ENCODE measurements at places on chromosomes 2 and 18.

GRCh38 chr2:16813593-16813992, 148.0 kb upstream of the CYRIA start:
- DNase-seq: no peak

DNA sequence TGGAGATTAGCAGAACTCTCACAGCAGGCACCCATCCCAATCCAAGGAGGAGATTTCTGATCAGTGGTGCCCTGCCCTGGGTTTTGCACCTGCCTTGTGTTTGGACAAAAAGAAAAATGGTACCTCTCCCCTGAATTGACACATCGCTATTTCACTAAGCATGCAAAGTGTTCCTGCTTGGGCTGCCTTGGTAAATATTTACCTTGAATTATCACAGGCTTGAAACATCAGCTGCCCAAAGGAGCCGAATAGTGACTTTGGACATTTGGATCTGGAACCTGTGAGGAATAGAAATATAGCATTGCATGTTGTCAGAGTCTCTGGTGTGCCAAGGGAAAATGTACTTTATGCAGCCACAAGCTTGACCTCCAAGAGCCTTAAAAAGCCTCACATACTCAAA, 926.4 kb upstream of the FANCL start:
- DNase-seq: no peak

GRCh38 chr2:181396256-181397123, 60.7 kb upstream of the ITGA4 start:
- DNase-seq: no peak

DNA sequence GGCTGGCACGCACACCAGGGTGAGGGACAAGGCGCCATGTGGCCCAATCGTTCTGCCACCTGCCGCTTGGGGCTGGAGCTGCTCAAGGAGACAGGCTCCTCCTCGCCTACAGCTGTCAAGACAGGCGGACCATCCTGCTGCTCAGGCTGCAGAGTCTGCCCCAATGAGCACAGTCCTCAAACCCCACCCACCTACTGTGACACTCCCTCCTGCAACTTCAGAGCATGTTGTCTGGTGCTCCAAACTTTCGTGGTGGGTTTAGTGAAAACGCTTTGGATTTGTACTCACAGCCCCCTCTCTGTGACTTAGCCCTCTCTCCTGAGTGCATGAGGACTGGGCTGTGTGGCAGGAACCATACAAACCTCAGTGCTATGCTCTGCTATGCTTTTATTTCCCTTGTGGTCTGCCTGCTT, 23.2 kb upstream of the SLC35F6 start:
- peak; percentile 4 for DNase-seq

DNA sequence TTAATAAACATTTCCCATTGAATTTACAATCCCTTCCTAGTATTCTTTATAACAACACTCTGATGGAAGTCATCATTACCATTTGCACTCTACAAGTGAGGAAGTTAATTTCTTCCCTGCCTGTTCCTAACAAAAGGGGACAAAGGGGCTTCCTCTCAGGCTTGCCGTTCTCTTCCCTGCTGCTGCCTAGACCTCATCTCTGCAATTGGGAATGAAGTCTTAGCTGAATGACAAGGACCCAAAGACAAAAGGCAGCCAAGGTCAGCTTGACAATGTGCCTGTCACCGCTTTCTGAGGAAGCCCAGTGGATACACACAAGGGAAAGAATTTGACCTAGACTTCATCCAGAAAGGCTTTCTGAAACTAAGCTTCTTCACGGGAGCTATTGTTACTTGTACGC, 416.4 kb downstream of the CMPK2 start:
- DNase-seq: no peak

- DNase-seq: no peak
These were observed 287.6 kb upstream of the ZNF521 start for GRCh38 chr18:25639596-25639995.

DNA sequence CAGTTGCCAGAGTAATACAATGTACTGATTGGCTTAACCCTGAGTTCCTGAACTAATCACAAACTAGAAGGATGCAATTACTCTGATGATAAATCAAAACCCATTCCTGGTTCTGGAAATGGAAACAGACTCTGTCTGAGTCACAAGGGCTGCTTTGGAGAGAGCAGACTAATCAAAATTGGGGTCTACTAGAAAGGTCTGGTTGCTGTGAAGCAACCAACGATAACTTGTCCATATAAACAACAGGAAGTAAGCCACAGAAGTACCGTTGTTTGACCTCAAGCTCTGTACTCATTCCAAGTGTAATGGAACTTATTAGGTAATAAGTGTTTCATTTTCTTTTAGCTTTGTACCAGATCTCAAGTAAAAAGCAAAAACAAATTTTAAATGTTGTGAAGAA, 49.7 kb downstream of the RASGRP3 start:
- DNase-seq: no peak

DNA sequence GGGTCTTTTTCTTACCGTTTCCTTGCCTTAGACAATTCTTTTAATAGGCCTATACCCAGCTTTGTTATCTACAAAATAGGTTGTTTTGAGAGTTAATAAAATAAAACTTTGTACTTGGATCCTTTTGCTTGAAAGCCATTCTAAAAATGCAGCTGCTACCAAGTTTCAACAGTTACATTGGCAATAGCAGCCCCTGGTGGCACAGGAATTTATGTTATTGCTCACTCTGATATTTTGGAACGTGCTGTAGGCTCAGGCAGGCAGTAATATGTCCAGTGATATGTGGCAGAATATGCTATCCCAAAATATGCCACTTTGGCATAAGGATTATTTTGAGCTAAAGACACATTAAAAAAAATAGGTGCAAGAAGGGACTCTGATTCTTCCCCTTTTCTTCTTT, 6.7 kb upstream of the COMMD1 start:
- no peak for DNase-seq

- no peak for DNase-seq
These were observed 156.0 kb downstream of the TFCP2L1 start for GRCh38 chr2:121128741-121129659.

DNA sequence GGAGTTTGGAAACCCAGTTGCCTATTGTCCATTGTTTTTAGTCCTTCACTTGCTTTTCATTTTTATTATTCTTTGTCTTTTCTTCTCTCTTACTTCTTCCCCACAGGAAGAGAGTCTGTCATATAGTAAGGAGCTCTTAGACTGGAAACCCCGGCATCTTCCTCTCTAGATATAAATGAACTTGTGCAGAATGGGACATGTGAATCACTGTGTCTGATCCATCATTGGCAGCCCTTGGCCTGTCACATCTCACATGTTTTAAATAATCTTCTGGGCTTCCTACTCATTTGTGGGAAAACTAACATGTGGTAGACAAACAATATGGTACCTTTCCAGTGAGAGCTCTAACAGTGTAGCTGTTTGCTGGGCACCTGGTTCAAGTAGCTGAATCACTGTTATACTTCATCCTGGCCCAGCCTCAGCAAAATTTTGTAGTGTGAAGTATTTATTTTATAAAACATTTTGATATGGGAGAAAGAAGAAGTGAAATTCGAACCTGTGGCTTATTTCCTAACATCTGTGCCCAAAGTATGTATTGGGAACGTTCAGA, 112.8 kb downstream of the PHLPP1 start:
- no peak for DNase-seq

- DNase-seq: no peak
These were observed 9.6 kb downstream of the SSB start for GRCh38 chr2:169808221-169808620.

- DNase-seq: no peak
These were observed 527.4 kb downstream of the TMEM182 start for GRCh38 chr2:103289105-103289725.

- no peak for DNase-seq
These were observed 31.7 kb upstream of the RNF152 start for GRCh38 chr18:61924550-61924949.

- no peak for DNase-seq
These were observed 25.6 kb upstream of the EFEMP1 start for GRCh38 chr2:55949211-55949610.

- no peak for DNase-seq
These were observed 301.8 kb downstream of the GBX2 start for GRCh38 chr2:235866373-235866772.

DNA sequence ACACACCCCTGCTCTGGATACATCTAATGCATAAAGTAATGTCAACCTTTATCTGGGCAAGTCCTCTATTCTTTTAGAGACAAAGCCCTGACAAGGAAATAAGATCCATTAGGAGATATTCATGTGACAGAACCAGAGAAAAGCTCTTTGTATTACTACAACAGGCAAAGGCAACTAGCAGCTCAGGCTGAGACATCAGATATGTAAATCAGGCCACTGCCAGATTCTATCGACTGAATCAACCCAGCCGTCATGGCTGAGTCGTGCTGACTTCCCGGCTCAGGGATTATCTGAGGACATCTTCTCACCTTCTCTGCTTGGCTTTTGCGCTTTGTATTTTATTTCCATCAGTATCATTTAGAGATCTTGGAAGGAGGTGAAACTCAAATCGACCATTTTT, 294.5 kb downstream of the PLCL1 start:
- DNase-seq: no peak

GRCh38 chr2:226575928-226576327, 223.7 kb downstream of the IRS1 start:
- DNase-seq: no peak

GRCh38 chr2:195395362-195395761, 261.7 kb upstream of the SLC39A10 start:
- no peak for DNase-seq

DNA sequence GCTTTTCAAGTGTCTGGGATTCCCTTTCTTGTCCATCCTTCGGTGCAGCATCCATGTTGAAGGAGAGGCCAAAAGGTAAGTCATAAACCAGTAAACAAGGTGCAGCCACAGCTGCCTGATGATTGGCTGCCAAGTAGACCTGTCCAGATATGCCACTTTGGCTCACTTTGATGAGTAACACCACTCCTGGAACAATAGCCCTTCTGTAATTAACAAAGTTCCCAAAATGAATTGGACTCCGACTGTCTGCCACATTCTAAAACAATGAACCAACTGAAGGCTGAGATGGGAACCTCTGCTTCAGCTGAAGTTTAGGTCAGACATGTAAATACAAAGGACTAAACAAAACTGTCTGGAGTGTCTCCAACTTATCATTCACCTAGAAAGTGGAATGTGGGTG, 82.2 kb upstream of the LGALSL start:
- DNase-seq: no peak

GRCh38 chr2:158776231-158776630, 18.9 kb upstream of the DAPL1 start:
- no peak for DNase-seq

- no peak for DNase-seq
These were observed 651 bp upstream of the STAM2 start for GRCh38 chr2:152176113-152176714.

DNA sequence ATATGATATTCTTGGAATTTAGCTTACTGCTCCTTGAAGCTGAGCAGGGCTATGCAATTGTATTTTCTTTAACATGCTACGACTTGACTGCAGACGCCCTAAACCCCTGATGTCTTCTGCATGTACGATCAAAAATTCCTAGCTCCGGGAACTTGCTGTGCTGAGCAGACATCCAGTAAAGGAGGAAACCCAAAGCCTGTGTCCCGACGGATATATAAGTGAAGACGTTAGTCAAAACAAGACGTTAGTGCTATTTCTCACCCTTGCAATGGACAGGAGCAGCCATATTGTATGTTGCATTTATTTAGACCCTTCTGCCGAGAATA, 51.5 kb downstream of the SETBP1 start:
- DNase-seq: no peak

DNA sequence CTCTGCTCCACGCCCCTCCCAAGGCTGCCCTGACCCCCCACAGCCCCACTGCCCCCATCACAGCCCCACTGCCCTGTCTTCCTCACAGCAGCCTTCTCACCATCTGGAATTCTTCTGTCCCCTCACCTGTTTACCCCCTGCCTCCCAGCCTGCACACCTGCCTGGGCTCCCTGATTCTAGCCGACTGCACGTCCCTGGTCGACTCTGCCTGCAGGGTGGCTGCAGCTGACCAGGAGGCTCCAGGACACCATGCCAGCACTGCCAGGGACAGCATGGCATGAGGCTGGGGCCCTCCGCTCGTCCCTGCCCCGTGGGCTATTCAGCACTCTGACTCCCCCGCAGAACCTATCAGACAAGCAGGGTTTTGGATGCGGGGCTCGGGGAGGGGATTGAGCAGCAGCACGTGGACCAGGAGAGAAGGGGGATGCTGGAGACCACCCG, 254.1 kb downstream of the HDAC4 start:
- no peak for DNase-seq

DNA sequence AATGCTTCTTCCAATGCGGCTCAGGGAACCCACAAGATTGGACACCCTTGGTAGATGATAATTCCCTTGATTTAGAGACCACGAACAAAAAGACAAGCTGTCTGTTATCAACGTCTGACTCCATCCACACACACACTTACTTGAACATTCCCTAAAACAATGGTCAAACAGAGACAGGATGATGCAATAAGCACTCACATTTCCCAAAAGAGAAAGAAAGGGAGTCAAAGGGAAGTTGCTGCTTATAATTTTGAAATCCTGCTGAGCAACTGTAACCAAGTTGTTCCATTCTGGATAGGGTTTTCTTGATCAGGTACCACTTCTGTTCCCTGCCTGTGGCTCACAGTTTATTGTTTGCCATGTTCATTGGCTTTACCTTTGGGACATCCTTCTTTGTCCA, 571.3 kb upstream of the CNTNAP5 start:
- no peak for DNase-seq

DNA sequence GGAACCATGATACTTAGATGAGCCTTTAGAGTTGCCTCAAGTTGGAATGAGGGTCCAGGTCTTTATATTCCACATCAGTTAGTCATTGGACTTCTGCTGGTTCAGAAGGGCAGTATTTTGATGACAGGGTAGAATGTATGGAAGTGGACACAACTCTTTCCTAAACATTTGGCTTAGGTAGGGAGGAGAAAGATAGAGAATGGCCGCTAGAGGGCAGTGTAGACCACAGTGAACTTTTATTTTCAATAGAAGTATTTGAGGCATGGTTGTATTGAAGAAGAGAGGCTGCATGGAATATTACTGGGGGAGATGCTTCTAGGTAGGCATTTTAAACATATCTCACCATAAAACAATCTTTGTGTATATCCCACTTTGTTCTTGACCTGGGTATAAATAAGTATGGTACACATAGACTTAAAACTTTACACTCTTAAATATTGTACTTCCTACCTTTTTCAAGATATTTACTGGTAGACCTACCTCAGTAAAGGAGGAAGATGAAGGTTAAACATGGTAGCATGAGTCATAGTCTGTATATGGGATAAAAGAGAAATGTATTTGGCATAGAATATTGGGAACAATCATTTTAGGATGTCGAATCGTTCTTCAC, 497.6 kb upstream of the FAM98A start:
- peak; percentile 48 for DNase-seq

DNA sequence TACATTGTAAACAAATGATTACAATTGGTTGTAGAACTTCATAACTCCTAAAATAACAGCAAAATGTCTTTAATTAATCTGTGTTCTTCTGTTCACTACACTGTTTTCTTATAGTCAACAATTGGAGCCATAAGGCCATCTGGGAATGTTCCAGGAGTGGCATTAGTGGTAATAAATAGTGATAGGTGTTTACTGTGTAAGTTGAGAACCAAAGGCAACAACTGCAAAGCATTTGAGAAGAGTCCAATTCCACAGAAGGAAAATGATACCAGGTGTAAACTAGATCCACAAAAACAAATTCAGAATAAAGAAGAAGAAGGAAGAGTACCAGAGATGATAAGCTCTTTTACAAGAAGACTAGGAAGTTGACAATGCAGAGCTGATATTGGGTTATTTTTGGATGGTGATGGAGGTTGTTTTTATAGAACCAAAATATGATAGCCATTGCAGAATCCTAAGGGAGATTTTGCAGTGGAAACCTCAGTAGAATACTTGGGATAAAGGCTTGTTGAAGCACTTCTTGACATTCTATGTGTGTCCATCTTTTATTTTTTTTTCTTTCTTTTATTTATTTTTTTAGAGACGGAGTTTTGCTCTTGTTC, 52.9 kb downstream of the ANTXR1 start:
- no peak for DNase-seq

- no peak for DNase-seq
These were observed 355.6 kb downstream of the PAX3 start for GRCh38 chr2:221943076-221943810.

All from CD4-positive, alpha-beta T cell treated with Interleukin-6 for 4 hours (primary cell).